Activated CD8-positive, alpha-beta T cell treated with anti-CD3 and anti-CD28 coated beads, Interleukin-2, amount 10 ng/mL, durations not matched to agents 7 days and 5 days (primary cell): ENCODE measurements at places on chromosomes 12 and 14. TPM values are rescaled to one million over a fixed set of nuclear protein-coding genes. Genes with fewer than 3 reads are reported as not detected.

Gene CRACR2A
- total RNA-seq, result 40.1 TPM

Gene MEG3
- total RNA-seq, result not detected

Gene ACADS
- total RNA-seq, result 18.6 TPM

Gene SPIC
- not detected for total RNA-seq

Gene KRT85
- total RNA-seq, result not detected

Gene CLEC7A
- not detected for total RNA-seq

Gene RNF212B
- total RNA-seq, result not detected

Gene KRT78
- total RNA-seq, result not detected

Gene C1QL4
- not detected for total RNA-seq

Gene PTPN6
- total RNA-seq, result 354 TPM

Gene CLEC12A
- 4.8 TPM for total RNA-seq

Gene SLC6A12
- not detected for total RNA-seq

Gene HSPA2
- 2.2 TPM for total RNA-seq

Gene TAC3
- not detected for total RNA-seq

Gene LTBP2
- total RNA-seq, result 0.29 TPM

Gene NINJ2
- total RNA-seq, result 8.0 TPM

Gene TCL1A
- not detected for total RNA-seq

Gene SLC48A1
- total RNA-seq, result 8.1 TPM

Gene MYH6
- not detected for total RNA-seq

Gene HOXC9
- not detected for total RNA-seq

Gene SCN8A
- total RNA-seq, result 1.4 TPM

Gene KRT72
- 0.40 TPM for total RNA-seq

Gene GLT8D2
- not detected for total RNA-seq

Gene DNAJC22
- total RNA-seq, result not detected

Gene VDR
- 14.5 TPM for total RNA-seq

Gene RBP5
- 0.42 TPM for total RNA-seq

Gene SLC38A1
- total RNA-seq, result 162 TPM

Gene KRT82
- not detected for total RNA-seq

Gene CCDC88C
- 153 TPM for total RNA-seq

Gene PTPRQ
- not detected for total RNA-seq

Gene TCP11L2
- 6.4 TPM for total RNA-seq

Gene TMEM119
- total RNA-seq, result not detected

Gene KRT86
- total RNA-seq, result 1.1 TPM

Gene KRT75
- not detected for total RNA-seq

Gene KRT4
- total RNA-seq, result not detected

Gene TRIM9
- 0.63 TPM for total RNA-seq
